ENCODE measurements at places on chromosomes 6 and 20.
A peak's percentile ranks its signal among the peaks of the same experiment; 100 is the strongest.

- DNase-seq: no peak
These were observed 58.3 kb upstream of the GNRH2 start for GRCh38 chr20:2984956-2985661.

- DNase-seq: no peak
These were observed 16.7 kb downstream of the TRMT11 start for GRCh38 chr6:126002755-126003679.

DNA sequence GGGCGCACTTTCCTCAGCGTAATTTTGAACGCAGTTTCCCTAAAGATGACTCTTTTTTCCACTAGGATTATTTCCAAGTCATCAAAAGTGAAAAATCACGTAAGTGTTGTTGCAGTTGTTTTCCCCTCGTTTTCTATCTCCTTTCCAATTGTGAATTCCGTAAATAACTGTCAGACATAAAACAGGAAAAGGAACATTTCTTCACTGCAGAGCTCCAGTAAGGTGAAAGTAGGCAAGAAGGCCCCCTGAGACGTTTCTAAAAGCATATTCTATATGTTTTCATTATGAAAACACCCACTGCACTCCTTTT lies 17.8 kb downstream of the HIVEP2 start:
- DNase-seq: no peak

DNA sequence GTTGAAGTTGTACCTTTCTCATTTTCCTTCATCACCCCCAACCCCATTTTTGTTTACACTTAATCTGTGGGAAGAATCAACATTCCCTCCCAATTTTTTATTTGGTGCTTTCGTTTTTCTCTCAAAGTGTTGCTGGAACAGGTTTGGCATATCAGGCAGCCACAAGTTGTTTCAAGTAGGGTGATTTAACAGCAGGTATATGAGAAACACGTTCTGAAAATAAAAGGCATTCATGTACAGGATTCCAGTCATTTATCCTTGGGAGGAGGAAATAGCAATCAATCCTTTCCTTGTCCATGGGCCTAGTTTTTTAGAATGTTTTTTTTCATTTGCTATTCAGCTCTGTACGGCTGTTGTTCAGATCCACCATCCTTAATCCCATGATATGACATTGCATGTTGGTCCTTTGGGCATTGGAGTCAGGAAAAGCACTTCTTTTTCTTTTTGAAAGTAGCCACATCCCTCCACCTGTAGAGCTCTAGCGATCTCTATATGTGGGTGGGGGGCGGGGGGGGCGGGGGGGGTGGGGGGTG lies 120.2 kb downstream of the JARID2 start:
- no peak for DNase-seq

- DNase-seq: no peak
These were observed 355.5 kb downstream of the PRKN start for GRCh38 chr6:162372106-162372505.

GRCh38 chr6:147530132-147531060 lies 21.9 kb downstream of the SAMD5 start:
- DNase-seq: no peak

- no peak for DNase-seq
These were observed 8.9 kb upstream of the QKI start for GRCh38 chr6:163405412-163406309.

GRCh38 chr20:11516448-11516847 lies 401.2 kb upstream of the BTBD3 start:
- no peak for DNase-seq

- DNase-seq: no peak
These were observed 102.3 kb downstream of the RPP40 start for GRCh38 chr6:4901386-4902061.

GRCh38 chr6:129697788-129698187 lies 12.2 kb downstream of the ARHGAP18 start:
- no peak for DNase-seq

DNA sequence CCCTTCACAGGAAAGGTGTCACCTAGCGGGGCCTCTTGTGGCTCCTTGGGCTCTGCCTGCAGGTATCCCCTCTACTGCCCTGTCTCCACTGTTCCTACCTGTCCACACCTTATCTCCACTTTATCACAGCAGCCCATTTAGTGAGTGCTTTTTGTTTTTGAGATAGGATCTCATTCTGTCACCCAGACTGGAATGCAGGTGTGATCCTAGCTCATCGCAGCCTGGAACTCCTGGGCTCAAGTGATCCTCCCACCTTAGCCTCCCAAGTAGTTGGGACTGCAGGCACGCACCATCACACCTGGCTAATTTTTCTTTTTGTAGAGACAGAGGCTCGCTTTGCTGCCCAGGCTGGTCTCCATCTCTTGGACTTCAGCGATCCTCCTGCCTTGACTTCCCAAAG lies 48.0 kb downstream of the BCAS4 start:
- no peak for DNase-seq

- DNase-seq: no peak
These were observed 49.7 kb upstream of the ENPP4 start for GRCh38 chr6:46080111-46080510.

DNA sequence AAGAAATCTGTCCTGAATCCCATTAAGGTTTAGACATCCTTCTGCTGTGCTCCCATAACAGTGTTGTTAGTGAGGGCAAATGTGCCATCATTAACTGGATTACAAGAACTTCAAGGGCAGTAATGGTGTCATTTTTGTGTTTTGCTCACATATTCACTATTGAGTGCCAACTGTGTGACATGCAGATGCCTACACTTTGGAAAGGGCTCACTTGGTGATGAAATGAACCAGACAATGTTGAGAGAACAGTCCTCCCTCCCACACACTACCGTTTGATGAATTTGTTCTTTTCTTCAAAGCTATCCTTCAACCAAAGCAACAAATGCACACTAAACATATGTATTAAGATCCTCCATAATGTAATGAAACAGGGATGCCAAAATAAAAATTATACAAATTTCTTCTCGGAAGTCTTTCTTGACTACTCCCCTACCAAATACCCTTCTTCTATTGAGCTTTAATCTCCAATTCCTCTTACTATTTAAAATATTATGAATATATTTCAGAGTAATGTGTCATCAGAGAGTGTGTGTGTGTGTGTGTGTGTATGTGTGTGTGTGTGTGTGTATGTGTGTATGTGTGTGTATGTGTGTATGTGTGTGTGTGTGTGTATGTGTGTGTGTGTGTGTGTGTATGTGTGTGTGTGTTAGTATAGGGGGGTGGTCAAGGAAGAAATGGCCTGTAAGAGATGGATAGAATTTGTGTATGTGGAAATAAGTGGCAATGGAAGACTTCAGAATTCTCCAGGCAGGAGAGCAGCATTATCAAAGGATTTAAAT lies 92.3 kb upstream of the ENPP5 start:
- no peak for DNase-seq

- no peak for DNase-seq
These were observed 146.9 kb upstream of the AHI1 start for GRCh38 chr6:135644394-135644793.

DNA sequence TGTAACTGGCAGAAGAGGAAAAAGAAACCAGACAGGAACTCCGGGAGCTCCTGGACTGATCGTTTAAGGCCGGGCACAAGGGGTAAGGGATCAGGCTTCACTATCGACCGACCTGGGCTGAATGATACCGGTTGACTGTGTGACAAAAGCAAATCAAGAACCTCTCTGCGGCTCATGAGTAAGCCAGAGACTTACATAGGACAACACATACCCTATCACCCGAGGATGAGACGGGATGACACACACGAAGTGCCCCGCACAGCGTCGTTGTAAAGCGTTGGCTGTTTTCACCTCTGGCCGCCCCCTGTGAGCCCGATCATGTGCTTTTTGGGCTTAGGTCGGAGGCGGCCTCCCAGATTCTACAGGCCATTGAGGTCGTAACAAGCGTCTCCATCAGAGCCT lies 695 bp upstream of the TGIF2 start:
- peak; percentile 64 for DNase-seq

- DNase-seq: no peak
These were observed 61.1 kb downstream of the ID4 start for GRCh38 chr6:19898141-19898740.

GRCh38 chr20:42193119-42193518 lies 574.9 kb upstream of the CHD6 start:
- no peak for DNase-seq

DNA sequence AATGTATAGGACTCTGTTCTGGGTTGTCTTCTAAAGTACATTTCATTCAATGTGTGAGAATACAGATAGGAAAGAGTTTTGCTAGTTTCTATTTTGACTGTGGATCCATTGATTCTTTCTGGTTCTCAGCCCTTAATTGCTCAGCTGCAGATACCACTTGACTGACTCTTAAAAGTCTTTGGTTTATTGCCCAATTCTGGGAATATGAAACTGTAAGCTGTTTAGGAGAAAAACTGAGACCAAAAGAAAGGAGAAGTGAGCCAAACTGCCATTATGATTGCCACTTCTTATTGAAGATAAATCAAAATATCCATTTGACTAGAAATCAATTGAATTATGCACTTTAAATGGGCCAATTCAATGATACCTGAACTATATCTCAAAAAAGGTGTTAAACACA lies 211.4 kb downstream of the ESR1 start:
- DNase-seq: no peak

- DNase-seq: no peak
These were observed 416.6 kb downstream of the PREX1 start for GRCh38 chr20:48411245-48411644.

DNA sequence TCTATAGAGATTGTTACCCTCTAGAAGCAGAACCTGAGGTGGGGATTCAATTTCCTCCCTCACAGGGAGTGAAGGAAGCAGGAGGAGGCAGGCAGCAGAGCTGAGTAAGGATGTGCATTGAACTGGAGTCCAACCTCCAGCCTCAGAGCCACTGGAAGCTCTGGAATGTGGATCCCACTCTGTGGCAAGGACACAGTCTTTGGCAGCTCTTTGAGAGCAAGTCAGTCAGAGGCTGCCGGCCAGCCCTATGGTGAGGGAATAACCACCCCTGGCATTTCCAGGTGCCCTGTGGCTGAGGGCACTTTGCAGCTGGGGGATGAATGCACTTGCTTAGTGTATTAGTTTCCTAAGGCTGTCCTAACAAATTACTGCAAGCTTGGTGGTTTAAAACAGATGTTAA lies 37.2 kb downstream of the EBF4 start:
- DNase-seq: no peak

DNA sequence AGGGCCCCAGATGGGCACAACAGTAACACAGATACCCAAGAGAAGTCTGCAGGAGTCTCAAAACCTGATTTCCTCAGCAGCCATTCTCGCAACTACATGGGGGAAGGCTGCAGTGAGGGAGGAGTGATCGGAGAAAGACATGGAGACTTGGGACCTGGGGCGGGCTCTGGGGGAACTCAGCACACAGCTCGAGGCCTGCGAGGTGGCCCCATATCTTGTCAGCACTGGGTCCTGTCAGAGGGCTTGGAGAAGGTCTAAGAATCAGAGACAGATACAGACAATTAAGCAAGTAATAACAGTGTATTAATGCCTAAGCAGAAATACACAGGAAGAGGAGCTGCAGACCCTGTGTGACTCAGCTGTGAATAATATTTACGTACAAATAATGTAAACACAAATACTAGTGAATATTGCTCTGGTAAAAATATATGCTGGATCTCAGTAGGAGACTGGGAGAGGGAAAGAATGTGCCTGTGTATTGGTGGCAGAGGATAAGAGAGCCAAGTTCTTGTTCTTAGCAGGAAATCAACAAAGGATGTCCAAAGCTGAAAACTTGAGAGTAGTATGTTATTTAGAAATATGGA lies 336.2 kb downstream of the ZFAND3 start:
- DNase-seq: no peak

DNA sequence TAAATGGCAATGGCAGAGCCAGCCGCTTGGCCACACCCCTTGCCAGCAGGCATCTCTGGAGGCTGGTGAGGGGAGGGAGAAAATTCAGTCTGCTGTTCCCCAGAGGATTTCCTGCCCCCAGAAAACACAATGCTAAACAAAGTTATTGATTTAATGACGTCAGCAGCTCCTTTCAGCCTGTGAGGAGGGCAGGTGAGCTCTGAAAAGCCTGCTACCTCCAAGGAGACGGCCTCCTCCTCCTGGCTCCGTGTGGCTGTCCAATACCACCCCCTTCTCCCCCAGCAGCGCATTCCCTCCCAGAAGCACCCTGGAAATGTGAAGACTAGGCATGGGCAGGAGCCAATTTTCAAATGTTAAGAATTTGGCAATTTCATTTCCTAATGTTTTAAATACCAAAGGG lies 393.1 kb downstream of the ZFAND3 start:
- DNase-seq: no peak

GRCh38 chr6:27333642-27334040 lies 21.6 kb upstream of the POM121L2 start:
- DNase-seq: no peak

- DNase-seq: no peak
These were observed 75.5 kb upstream of the ZNFX1 start for GRCh38 chr20:49353348-49353747.

- DNase-seq: no peak
These were observed 39.0 kb downstream of the PLAGL1 start for GRCh38 chr6:143969077-143969476.

DNA sequence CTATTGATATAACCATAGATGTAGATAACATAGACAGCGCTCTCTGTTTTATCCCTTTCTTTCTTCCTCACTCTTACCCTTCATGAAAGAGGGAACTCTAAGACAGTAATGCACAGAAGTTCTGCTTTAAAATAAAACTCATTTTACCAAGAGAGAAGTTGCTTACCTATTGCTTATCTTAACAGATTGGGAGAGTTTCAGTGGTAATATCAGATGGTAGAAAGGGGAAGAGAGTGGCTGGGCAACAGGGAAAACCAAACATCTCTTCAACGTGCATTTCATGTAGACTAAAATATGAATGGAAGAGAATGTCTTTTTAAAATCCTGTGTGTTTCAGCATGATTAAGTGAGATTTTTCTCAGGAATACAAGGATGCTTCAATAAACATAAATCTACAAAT lies 45.3 kb upstream of the SIRPG start:
- DNase-seq: no peak

GRCh38 chr20:45309075-45309474 lies 976 bp upstream of the MATN4 start:
- DNase-seq: no peak

DNA sequence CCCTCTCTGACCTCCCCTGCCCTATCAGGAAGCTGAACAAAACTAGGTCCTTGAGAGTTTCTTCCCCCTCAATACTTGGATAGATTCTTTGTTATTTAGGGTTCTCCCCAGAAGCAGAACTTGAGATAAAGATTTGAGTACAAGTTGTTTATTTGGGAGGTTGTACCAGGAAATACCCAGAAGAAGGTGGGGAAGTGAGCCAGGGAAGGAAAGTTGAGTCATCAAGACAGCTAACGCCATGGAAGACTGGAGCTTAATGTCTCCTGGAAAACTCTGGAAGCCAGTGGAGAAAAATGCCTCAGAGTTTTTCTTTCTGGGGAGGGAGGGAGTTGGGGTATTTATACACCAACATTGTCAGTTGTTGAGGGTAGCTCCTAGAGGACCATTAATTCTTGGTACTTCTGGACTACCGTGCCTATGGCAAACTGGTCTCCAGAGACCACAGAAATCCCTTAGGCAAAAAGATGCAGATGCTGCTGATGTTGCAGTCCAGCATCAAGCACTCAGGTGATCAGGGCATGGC lies 102.6 kb upstream of the ZFP64 start:
- no peak for DNase-seq

DNA sequence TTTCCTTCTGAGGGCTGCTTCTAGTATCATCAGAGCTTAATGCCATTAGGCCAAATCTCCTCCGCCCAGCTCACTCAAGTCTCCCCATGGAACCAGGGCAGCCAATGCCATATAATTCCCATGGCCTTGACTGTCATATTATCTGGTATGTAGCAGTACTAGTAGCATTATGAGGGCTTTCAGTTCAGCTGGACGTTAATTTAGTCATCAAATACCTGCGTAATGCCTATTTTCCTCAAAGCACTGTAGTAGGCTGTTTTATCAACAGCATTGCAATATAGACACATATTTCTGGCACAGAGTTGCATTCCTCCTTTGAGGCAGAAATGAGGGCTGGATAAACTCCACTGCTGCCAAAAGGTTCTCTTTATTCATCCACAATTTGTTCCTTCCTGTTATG lies 1.7 kb downstream of the KCTD20 start:
- DNase-seq: no peak

Data from activated CD4-positive, alpha-beta T cell treated with anti-CD3 and anti-CD28 coated beads, Interleukin-2, amount 50 U/mL, for 4 hours (primary cell).